NCI-H526 (cell line): ENCODE measurements at places on chromosomes 3 and 15.

GRCh38 chr3:141486746-141487520, at the start of gene RASA2:
Gene RASA2 (plus strand): TSS chr3:141487027. CDS start chr3:141487084, 57 bp downstream.
- DNase-seq: peak; percentile 95

- DNase-seq: no peak
These were observed 42.8 kb upstream of the ADAMTSL3 start for GRCh38 chr15:83610901-83611685.

DNA sequence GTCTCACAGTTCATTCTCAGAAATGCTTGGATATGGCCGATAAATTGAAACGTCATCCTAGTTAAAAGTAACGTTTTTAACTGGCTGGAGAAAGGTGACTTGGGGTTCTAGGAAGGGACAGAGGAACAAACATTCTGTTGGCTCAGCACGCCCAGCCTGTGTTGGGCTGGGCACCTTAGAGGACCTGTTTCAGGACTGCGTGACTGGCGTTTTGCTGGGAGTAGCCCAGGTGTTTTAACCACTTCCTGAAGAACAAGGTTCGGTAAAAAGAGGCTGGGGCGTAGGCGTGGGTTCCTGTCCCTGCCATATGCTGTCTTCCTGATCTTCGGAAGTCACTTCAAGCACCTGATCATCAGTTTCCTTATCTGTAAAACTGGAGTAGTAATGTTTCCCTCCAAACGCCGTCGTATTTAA, 1.1 kb upstream of the TLNRD1 start:
- DNase-seq: no peak

- no peak for DNase-seq
These were observed 14.7 kb downstream of the BNIP2 start for GRCh38 chr15:59674361-59674877.

GRCh38 chr15:78327466-78327865, 12.7 kb upstream of the CRABP1 start:
- no peak for DNase-seq

DNA sequence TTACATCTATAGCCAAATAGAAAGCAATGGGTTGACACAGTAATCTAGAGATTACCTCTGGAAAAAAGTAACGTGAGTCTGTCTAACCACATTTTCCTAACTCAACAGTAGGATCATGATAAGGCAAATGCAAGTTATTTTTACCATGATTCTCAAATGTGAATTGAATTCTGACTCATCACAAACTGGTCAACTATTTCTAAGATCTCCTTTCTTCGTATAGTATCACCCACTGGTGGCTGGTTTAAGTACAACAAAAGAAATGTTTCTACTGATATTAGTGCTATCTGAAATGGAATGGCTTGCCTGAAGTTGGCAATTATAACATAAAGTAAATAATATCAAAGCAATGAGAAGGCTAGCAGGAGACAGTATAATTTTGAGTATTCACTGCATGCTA, 102.2 kb downstream of the ABI3BP start:
- no peak for DNase-seq

DNA sequence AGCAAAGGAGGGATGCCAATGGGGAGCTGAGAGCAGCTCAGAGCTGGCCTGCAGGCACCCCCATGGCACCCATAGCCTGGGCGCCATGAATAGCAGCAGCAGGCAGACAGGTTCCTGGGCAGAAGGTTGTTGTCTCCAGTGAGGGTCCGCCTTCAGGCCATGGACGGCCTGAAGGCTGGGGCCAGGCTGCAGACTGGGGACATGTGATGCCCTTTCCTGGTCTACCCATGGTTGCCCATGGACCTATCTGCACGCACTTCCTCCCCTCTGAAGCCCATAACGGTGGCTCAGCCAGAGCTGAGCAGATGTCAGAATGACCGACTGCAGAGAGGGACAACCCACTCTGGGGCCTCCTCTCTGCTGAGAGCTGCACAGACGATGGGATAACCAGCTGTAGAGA, 256.8 kb downstream of the PLOD2 start:
- DNase-seq: no peak

DNA sequence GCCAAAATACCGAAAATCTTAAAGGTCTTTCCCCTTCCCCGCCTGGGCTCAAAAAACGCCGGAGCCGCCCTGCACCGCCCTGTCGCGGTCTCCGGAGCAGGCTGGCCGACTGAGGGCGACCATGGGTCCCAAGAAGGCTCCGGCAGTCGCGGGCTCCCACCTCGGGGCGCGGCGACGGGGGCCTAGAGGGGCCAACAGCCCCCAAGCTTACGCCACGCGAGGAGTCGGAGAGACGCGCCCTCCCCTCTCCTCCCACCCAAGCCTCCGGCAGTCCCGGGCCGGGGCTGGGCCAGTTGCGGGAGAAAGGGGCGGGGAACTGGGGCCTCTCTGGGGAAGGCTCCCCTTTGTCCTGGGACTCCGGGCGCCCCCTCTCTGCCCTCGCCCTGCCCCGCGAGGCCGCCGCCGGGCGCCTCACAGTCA, 69.2 kb downstream of the GOLGA8B start:
- DNase-seq: peak; percentile 58

DNA sequence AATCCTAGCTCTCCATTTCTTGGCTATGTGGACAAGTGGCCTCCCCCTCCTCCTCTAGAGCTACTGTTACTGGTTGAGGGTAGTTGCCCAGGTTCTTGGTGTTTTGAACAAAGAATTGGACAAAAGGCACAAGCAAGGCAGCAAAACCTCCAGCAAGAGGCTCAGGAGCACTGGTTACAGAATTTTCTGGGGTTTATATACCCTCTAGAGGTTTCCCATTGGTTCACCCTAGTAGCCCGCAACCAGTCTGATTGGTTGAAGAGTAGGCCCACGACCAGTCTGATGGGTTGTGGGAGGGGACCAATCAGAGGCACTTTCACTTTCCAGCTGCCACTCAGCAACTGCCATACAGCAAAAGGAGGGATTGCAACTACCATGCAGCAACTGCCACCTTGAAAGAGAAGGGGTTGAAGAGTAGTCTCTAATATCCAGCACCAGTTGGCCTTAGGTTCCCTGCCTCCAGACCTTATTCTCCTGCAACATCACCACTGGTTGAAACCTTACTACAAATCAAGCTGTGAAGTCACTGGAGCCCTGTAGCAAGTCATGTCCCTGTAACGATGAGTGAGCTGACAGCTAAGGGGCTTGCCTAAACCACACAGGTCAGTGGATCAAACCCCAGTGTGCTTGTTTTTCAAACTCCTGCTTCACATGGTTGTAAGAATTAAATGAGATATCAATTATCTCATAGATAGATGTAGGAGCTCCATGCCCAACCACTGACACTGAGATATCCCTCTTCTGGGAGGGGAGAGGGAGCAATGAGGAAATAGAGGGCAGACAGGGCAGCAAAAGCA, 2.9 kb upstream of the C15orf39 start:
- no peak for DNase-seq

- DNase-seq: peak; percentile 53
These were observed 4.7 kb downstream of the LMAN1L start for GRCh38 chr15:74817370-74817737.

DNA sequence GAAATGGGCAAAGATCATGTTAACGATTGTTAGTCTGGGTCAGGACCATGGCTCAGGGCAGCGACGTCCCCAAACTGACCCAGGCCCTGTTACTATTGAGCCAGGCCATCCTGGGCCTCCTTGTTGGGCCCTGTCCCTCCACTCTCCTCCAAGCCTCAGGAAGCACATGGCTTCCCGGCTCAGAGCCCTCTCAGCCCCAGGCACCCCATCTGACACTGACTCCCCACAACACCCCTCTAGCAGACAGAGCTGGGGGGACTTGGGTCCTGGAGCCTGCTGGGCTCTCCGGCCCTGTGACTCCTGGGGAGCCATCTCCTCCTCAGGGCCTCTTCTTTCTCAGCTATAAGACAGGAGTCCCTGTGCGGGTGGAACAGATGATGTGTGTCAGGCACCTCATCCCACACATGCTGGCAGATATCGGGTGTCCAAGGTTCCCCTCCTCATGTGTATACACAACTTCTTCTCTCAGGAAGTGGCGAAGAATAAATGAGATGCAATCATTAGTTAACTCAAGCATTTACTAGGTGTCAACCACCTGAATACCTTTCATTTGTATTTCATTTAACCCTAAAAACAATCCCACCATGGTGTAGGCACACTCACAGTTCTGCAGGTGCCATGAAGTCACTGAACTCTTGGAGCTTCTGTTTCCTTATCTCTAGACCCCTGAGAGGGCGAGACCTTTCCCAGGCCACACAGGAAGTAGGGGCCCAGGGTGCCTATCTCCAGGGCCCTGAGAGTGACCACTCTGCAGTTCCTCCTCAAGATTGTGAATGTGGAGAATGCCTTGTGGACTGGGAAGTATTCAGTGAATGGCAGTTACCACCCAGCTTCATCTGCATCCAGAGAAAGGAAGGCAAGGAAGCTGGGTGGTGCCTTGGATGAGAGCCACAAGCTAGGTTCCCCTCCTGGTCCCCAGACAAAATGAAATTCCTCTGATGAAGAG, 282.5 kb upstream of the TLE3 start:
- DNase-seq: no peak

GRCh38 chr3:139897759-139898158, 37.2 kb upstream of the CLSTN2 start:
- no peak for DNase-seq

- DNase-seq: no peak
These were observed 14.4 kb downstream of the SEC61A1 start for GRCh38 chr3:128066676-128067075.

DNA sequence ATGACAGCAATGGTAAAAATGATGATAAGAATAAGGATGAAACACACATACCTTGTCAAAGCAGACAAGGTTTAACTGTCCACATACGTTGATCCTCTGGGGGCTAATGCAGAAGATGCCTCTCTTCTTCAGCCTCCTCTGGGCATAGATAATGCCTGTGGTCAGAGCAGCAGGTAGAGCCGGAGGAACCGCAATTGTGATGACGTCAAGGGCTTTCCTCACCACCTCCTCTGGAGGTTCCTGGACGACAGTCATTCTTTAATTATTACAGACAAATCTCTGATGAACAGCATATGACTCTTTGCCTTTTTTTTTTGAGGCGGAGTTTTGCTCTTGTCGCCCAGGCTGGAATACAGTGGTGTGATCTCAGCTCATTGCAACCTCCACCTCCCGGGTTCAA, 86.3 kb upstream of the ATP13A5 start:
- no peak for DNase-seq

DNA sequence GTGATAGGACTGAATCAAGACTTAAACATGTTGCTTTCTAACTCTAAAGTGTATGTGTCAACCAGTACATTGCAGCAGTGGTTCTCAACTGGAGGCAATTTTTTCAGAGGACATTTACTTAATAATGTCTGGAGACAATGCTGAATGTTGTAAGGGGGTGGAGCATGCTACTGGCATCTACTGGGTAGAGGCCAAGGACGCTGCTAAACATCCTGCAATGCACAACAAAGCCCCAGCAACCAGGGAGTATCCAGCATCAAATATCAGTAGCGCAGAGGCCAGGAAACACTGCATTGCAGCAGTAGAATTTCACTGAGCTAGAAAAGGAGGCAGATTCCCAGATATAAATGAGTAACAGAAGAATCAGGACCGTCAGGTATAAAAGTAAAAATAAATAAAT, 79.8 kb upstream of the GRM7 start:
- DNase-seq: no peak

DNA sequence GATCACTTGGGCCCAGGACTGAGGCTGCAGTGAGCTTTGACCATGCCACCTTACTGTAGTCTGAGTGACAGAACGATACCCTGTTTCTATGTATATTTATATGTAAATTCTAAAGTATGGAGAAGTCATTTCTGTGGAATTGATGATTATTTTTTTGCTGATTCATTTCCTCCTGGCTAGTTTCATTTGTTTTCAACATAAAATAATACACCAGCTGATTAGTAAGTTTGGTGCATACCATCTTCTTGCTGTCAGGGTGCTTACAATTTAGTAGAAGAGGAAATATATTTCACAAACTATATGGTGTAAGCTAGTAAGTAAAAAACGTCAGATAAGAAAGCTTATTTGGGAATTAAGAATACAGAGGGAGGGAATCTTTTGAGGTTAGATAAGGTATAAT, 36.0 kb downstream of the SLC25A26 start:
- DNase-seq: no peak

DNA sequence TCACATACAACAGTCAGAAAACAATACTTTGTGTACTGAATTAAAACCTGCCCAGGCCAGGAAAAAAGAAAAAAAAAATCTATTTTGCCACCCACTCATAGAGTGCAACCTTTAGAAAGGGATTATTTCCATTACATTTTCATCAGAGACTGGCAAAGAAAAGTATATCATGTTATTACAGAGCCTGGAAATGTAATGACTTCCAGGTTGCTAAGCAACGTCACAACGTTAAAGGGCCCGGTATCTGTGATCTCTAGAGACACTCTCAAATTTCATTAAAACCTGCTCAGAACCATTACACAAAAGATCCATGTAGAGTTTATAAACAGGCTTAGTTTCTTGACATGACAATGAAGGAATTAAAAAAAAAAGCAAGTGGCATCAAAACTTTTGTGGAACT, 170.5 kb downstream of the CTNNB1 start:
- peak; percentile 12 for DNase-seq

DNA sequence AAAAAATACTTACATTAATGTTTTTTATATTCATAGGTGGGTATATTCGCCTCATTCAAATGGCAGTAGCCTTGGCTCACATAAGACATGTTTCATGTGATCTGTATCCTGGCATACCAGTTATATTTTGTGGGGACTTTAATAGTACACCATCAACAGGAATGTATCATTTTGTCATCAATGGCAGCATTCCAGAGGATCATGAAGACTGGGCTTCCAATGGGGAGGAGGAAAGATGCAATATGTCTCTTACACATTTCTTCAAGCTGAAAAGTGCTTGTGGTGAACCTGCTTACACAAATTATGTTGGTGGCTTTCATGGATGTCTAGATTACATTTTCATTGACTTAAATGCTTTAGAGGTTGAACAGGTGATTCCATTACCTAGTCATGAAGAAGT, 3.5 kb downstream of the PDE12 start:
- DNase-seq: no peak

DNA sequence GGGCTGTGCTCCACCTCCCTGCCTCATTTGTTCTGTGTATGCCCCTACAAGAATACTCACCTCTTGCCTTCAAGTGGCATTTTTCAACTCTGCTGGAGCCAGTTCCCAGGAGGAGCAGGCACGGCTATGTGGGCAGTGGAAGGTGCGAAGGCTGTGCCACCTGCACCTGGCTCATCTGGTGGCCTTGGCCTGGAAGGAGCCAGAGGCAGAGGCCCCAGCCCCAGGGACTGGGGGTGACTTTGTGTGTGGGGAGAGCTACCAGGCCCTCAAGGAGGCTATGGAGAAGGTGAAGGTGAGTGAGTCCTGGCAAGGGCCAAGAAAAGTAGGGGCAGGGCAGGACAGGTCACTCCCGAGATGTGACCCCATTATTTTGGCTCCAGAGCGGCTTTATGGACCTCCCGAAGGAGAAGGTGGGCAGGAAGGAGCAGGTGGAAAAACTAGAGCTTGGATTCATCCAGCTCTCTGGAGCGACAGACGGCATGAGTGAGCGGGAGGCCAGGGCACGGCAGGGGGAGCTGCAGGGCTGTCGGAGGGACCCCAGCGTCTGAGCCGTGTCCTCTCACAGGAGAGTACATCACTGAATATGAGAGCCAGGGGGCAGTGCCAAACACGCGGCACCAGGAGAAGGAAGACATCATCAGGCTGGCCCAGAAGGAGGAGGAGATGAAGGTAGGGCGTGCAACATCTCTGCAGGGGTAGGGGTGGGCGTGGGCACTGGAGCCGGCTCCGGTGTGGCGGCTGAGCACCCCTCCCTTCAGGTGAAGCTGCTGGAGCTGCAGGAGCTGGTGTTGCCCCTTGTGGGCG, 57.3 kb upstream of the UBE2Q2 start:
- peak; percentile 89 for DNase-seq
